IMR-90 (cell line): ENCODE measurements at places on chromosomes 6 and 20. TPM values are rescaled to one million over a fixed set of nuclear protein-coding genes. Genes with fewer than 3 reads are reported as not detected.
A peak's percentile ranks its signal among the peaks of the same experiment; 100 is the strongest.

GRCh38 chr6:132122871-132123270 lies 171.7 kb upstream of the CCN2 start:
- H3K4me3 ChIP-seq: no peak overlapping the region
- H3K27ac ChIP-seq: peak overlapping the region; percentile 100; the same call in 1 of the 2 replicates
- no peaks in the 10 kb centered on the region for H3K36me3 ChIP-seq
- H3K27me3 ChIP-seq: no peaks in the 10 kb centered on the region
- peak; percentile 100 for DNase-seq

ME1 gene
- 15.7 and 21.5 TPM in 2 replicates for polyA plus RNA-seq

- H3K27me3 ChIP-seq: peaks cover 7% of the 10 kb centered on the region
- DNase-seq: peak; percentile 91
- H3K27ac ChIP-seq: no peak overlapping the region
- no peak overlapping the region for H3K4me3 ChIP-seq
Measured at GRCh38 chr6:53615633-53616449, 49.7 kb downstream of the KLHL31 start.

GRCh38 chr20:11218173-11218680 lies 544.4 kb upstream of the JAG1 start:
- H3K4me1 ChIP-seq: peaks cover 12% of the 10 kb centered on the region
- H3K4me3 ChIP-seq: no peak overlapping the region
- no peaks in the 10 kb centered on the region for H3K27me3 ChIP-seq
- no peak for DNase-seq
- no peaks in the 10 kb centered on the region for H3K36me3 ChIP-seq
- no peak overlapping the region for H3K27ac ChIP-seq

CBLN4 gene
- not detected in 2 replicates for polyA plus RNA-seq

DNA sequence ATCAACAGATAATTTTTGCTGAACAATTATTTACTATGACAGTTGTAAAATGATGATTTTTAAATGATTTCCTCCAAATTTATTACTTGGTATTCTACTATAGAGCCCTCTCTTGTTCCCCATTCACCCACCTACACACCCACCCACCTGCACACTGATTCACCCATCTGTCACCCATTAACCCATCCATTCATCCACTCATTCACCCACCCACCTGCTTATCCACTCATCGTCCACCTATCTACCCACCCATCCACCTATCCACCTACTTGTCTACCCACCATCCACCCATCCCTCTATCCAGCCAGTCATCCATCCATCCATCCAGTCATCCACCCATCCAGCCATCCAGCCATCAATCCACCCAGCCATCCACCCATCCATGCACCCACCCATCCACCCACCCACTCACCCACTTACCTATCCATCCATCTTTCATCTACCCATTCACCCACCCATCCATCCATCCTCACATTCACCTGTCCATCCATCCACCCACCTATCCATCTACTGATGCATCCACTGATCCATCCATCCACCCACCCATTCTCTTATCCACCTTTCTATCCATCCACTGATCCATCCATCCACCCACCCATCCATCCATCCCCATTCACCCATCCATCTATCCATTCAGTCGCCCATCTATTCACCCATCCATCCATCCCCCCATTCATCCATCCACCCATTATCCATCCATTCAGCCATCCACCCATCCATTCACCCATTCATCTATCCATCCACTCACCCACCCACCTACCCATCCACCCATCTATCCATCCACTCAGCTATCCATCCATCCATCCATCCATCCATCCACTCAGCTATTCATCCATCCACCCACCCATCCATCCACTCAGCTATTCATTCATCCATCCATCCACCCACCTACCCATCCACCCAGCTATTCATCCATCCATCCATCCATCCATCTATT lies 72.0 kb downstream of the SYNJ2 start:
- H3K27me3 ChIP-seq: no peaks in the 10 kb centered on the region
- no peak overlapping the region for H3K27ac ChIP-seq
- H3K4me1 ChIP-seq: peaks cover 23% of the 10 kb centered on the region
- no peak for DNase-seq
- peaks cover 31% of the 10 kb centered on the region for H3K36me3 ChIP-seq

DNA sequence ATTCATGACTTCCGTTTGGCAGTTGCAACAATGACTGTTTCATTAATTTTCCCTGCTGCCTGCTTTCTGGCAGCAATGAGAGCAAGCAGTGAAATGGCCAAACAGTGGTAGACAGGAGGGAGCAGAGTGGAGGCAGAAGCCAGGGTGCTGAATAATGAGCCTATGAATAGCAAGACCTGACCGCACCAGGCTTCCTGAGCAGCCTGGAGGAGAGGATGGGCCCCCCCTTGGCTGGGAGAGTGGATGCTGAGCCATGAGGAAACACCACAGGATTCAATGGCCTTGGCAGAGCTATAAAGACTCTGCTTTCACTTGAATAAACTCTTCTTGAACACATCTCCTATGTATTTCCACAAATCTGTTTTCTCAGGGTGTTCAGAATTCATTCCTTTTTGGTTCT lies 68.1 kb upstream of the SNRPB2 start:
- H3K27ac ChIP-seq: no peak overlapping the region
- no peak for DNase-seq
- no peak overlapping the region for H3K4me3 ChIP-seq

ZSWIM1 gene
- 4.2 and 4.6 TPM in 2 replicates for polyA plus RNA-seq

HSPA1L gene
- polyA plus RNA-seq: 0.97 and 1.0 TPM in 2 replicates

CRISP3 gene
- polyA plus RNA-seq: not detected in 2 replicates

DNA sequence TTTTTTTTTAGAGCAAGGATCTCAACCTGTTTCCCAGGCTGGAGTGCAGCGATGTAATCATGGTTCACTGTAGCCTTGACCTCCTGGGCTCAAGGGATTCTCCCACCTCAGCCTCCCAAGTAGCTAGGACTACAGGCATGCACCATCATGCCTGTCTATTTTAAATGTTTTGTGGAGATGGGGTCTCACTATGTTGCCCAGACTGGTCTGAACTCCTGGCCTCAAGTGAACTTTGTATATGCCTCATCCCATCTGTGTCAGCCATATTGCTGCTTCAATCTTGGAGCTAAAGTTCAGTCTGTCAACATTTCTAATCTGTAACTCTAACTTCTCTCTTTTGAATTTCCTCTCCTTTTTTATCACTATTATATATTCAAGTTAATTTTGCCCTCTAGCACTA lies 54.3 kb downstream of the CD164 start:
- no peak overlapping the region for H3K27ac ChIP-seq
- H3K36me3 ChIP-seq: no peaks in the 10 kb centered on the region
- H3K4me3 ChIP-seq: no peak overlapping the region
- no peaks in the 10 kb centered on the region for H3K4me1 ChIP-seq

GRCh38 chr6:139909992-139910391 lies 535.5 kb upstream of the CITED2 start:
- no peaks in the 10 kb centered on the region for H3K27me3 ChIP-seq
- no peaks in the 10 kb centered on the region for H3K4me1 ChIP-seq
- H3K36me3 ChIP-seq: no peaks in the 10 kb centered on the region
- no peak overlapping the region for H3K4me3 ChIP-seq
- no peak for DNase-seq

DNA sequence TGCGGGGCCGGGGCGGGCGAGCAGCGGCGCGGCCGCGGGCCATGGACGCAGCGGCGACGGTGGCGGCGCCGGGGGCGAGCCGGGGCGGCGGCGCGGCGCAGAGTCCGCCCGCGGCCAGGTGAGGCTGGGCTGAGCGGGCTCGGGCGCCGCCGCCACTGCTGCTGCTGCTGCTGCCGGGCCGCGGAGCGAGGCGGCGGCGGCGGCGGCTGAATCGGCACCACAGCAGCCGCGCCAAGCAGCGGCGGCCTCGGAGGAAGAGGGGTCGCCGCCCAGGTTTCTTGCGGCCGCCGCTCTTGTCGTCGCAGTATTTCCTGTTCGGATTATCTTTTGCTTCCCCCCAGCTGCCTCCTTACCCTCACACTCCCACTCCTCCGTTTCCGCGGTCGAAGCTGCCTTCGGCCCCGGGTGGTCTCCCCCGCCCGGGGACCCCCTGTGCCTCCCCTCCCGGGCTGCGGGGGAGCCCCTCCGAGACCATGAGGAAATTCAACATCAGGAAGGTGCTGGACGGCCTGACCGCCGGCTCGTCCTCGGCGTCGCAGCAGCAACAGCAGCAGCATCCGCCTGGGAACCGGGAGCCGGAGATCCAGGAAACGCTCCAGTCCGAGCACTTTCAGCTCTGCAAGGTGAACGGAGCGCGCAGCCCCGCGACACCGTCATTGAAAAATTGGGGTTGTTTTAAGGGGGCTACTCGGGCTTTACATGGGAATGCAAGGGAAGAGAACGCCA lies at the start of gene STXBP5:
Gene STXBP5 (plus strand): TSS at position 358 of the 726 bp plus-strand sequence. CDS start 116 bp downstream, at position 474.
- no peaks in the 10 kb centered on the region for H3K36me3 ChIP-seq
- H3K27ac ChIP-seq: peak within 1 kb of the TSS; percentile 95

DNA sequence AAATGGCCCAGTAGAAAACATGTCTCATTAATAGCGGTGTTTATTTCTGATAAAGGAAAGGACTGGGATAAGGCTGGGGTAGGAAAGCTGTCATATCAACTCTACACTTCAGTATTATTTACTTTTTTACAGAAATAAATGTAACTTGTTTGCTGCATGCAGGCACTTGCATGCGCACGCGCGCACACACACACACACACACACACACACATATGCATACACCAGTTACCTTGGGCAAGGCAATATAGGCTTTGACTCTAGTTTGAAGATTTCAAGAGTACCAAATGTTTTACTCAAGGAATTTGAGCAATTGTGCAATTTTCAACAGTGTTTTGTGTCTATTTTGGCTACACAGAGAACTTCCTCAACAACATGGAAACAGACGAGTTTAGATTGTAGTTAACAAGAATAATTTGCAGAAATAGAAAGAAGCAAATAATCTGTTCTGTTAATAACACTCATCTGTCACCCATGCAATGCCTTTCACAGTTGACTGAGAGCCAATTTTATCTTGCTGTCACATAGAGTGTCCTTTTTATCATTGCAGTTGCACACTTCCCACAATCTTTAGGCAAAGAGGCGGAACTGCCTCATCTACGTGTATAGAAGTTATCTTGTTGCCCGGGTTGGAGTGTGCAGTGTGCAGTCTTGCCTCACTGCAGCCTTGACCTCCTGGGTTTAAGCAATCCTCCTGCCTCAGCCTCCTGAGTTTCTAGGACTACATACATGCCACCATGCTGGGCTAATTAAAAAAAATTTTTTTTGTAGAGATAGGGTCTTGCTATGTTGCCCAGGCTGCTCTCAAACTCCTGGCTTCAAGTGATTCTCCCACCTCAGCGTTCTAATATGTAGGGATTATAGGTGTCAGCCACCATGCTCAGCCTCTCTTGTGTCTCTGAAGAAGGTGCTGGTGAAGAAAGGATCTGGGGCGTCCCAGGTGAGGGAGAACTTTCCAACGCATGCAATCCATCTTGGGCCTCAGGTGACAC lies 74.8 kb upstream of the SHLD1 start:
- H3K4me1 ChIP-seq: peaks cover 2% of the 10 kb centered on the region
- H3K4me3 ChIP-seq: no peak overlapping the region
- DNase-seq: no peak
- H3K27ac ChIP-seq: no peak overlapping the region
- H3K36me3 ChIP-seq: no peaks in the 10 kb centered on the region
- no peaks in the 10 kb centered on the region for H3K27me3 ChIP-seq

DNA sequence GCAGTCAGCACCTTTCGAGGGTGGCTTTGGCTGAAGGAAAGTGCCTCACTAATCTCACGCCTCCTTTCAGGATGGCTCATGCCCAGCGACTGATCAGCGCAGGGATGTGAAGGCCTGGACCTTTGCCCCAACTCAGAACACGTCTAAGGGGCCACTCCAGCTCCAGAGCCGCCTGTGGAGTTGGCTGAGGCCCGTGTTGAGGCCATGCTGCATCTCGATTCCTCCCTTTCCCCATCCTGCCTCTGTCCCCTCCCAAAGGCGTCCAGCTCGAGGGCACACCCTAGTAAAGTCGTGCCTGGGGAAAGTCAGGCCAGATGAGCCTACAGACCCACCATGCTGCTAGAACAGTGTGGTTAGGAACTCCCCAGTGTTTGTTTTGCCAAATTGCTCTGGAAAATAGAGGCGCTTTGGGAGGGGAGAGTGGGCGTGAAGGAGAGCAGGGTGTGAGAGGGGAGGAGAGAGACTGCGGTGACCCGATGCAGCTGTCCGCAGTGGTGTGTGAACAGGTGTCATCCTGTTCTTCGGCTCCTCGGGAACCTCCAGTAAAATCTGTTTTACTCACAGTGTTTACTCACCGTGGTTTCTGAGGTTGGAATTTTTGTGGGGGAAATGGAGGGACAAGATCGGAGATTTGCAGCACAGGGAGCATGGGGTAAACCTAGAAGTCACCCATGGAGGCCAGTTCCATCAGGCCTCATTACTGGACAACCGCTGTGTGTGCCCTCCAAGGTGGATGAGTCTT lies 85.0 kb upstream of the PMEPA1 start:
- DNase-seq: peak; percentile 3
- H3K4me3 ChIP-seq: no peak overlapping the region
- peaks cover 3% of the 10 kb centered on the region; the same call in 1 of the 2 replicates for H3K27me3 ChIP-seq
- no peaks in the 10 kb centered on the region for H3K4me1 ChIP-seq
- H3K36me3 ChIP-seq: no peaks in the 10 kb centered on the region
- no peak overlapping the region for H3K27ac ChIP-seq

MEP1A gene
- polyA plus RNA-seq: not detected in 2 replicates
